ENCODE measurements at places on chromosomes 2 and 18. TPM values are rescaled to one million over a fixed set of nuclear protein-coding genes. Genes with fewer than 3 reads are reported as not detected.

DNA sequence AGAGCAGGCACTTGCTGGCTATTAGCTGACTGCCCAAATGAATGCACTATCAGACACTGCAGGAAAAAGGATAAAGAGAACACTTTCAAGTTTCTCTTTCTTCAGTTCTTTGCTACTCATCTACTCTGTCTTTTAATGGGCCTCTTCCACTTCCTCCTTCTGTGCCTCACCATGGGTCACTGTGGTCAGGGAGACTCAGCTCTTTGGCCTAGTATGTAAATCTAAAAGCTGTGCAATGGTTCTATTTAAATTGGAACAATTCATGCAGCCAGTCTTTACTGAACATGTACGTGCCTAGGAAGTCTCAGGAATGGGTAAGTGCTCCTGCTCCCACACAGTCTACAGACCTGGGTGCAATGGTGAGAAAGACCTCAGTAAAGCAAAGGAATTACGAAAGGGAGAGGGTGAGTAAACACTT, 79.1 kb upstream of the DNMT3A start:
- no peaks in the 10 kb centered on the region for H3K27me3 ChIP-seq
- DNase-seq = no peak
- no peaks in the 10 kb centered on the region for H3K4me1 ChIP-seq
- H3K36me3 ChIP-seq = no peaks in the 10 kb centered on the region
- no peak overlapping the region for H3K4me3 ChIP-seq

- peaks cover 6% of the 10 kb centered on the region for H3K4me1 ChIP-seq
- no peak for DNase-seq
Measured at GRCh38 chr2:19746611-19747309, 155.0 kb downstream of the TTC32 start.

DNA sequence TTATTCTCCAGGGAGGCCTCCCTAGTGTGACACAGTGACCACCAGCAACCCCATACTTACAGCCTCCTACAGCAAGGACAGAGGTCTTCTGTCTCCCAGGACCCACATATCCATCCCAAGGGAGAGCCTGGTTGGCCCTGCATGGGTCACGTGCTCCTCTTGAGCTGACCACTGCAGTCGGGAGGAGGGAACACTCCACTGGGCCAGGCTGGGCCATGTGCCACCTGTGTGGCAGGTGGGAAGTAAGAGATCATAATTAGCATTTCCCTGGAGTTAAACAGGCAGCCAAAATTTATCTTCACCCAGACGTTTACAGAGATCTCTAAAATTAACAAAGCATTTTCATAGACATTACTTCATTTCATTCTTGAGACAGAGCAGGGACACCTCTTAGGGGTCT, 33.4 kb upstream of the MLPH start:
- H3K27ac ChIP-seq = no peak overlapping the region
- H3K4me1 ChIP-seq = peaks cover 2% of the 10 kb centered on the region
- DNase-seq = no peak
- no peaks in the 10 kb centered on the region for H3K27me3 ChIP-seq

GRCh38 chr2:144414324-144414845, 105.5 kb downstream of the ZEB2 start:
- H3K4me3 ChIP-seq = no peak overlapping the region
- peaks cover 2% of the 10 kb centered on the region for H3K4me1 ChIP-seq
- no peaks in the 10 kb centered on the region for H3K27me3 ChIP-seq
- H3K27ac ChIP-seq = no peak overlapping the region
- DNase-seq = peak; percentile 56

Gene CTIF
- 113 TPM for total RNA-seq

Gene LAMA3
- 29.0 TPM for total RNA-seq

All from aorta (tissue), 5 donors.